Activated CD4-positive, alpha-beta memory T cell treated with anti-CD3 and anti-CD28 coated beads for 36 hours (primary cell): ENCODE measurements at places on chromosomes 16 and 17. TPM values are rescaled to one million over a fixed set of nuclear protein-coding genes. Genes with fewer than 3 reads are reported as not detected.
A peak's percentile ranks its signal among the peaks of the same experiment; 100 is the strongest.

DNA sequence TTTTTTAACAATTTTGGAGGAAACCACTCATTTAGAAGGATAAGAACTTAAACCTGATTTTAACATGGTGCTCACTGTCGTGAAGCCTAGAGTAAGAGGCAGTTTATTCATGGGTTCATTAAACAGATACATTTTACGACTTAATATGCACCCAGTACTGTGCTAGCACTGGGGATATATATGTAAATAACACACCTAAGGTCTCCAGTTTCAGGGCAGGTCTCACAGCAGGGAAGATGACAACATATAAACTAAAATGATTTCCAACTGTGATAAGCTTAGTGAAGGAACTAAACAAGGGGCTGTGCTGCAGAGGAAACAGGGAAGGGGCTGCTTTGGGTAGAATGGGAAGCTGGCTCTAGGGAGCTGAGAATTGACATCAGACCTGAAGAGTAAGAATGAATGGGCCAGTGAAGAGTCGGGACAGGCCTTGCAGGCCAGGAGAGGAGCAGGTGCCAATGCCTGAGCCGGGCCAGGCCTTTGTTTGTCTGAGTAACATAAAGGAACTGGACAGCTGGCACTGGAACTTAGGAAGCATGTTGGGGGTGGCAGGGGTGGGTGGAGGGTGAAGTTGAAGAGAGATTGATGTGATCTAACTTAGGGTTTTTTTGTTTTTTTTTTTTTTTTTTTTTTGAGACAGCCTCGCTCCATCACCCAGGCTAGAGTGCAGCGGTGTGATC, 12.1 kb downstream of the NT5M start:
- DNase-seq, result no peak

ALOX12B gene
- 2.1 TPM for total RNA-seq

ADGRG3 gene
- not detected for total RNA-seq

DNA sequence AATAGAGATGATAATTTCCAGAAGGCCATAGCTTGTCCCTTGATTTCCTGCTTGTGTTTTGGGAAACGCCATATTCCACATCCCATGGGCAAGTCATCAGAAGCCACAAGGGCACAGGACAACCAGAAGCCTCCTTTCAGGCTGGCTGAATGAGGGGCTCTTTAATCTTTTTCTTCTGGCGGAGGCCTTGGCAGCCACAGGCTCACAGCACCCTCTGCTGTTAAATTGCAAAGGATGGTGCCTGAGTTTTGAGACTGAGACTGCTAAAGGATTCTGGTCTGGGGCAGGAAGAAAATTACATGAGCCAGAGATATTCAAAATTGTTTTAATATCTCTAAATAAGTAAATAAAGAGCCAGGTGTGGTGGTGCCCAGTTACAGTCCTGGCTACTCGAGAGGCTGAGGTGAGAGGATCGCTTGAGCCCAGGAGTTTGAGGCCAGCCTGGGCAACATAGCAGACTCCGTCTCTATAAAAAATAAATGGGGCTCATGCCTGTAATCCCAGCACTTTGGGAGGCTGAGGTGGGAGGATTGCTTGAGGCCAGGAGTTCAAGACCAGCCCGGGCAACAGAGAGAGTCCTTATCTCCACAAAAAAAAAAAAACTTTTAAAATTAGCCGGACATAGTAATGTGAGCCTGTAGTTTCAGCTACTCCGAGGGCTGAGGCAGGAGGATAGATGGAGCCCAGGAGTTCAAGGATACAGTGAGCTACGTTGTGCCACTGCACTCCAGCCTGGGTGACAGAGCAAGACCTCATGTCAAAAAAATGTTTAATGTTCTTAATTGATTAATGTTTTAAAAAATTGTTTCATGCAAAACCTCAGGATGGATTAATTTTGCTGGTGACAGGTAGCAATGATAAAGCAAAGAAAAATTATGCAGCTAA, 26.3 kb downstream of the AARSD1 start:
- peak; percentile 44 for DNase-seq

KRT9 gene
- not detected for total RNA-seq

ARL4D gene
- total RNA-seq, result 2.3 TPM

ABAT gene
- total RNA-seq, result 8.7 TPM

ANKFN1 gene
- total RNA-seq, result not detected

COL1A1 gene
- total RNA-seq, result 3.7 TPM

AANAT gene
- not detected for total RNA-seq

LDHD gene
- total RNA-seq, result 0.75 TPM

ORMDL3 gene
- total RNA-seq, result 53.7 TPM

- DNase-seq, result no peak
Measured at GRCh38 chr17:52986056-52986662, 827.6 kb upstream of the CA10 start.

FN3K gene
- 2.3 TPM for total RNA-seq

DNA sequence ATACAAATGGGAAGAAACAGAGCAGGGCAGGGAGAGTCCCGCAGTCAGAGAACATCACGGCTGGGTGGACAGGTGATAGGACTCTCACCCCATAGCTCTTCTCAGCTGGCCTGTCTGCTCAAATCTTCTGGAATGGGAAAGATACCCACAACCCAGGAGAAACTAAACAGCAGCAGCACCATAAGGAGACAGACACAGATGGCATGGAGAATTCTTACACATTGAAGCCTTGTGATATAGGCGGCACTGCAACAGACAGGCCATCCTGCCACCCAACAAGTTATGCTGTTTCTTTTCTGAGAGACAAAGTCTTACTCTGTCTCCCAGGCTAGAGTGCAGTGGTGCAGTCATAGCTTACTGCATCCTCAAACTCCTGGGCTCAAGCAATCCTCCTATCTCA, 8.6 kb upstream of the ANKRD40CL start:
- DNase-seq, result no peak

DNA sequence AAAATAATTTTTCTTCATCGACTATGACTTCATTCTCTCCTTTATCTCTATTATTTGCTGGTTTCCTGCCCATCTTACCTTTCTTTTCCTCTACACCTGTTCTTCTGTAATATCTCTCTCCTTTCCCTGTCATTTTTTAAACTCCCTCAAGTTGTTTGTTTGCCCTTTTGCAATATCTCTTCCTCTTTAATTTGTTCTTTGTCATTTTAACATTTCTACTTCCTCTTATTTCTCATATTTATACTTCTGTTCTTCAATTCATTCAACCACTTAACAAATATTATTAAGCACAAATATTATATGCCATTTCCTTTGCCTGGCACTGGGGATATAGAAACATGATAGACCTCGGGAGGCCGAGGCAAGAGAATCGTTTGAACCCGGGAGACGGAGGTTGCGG, 22.6 kb downstream of the MAP3K3 start:
- no peak for DNase-seq

DNA sequence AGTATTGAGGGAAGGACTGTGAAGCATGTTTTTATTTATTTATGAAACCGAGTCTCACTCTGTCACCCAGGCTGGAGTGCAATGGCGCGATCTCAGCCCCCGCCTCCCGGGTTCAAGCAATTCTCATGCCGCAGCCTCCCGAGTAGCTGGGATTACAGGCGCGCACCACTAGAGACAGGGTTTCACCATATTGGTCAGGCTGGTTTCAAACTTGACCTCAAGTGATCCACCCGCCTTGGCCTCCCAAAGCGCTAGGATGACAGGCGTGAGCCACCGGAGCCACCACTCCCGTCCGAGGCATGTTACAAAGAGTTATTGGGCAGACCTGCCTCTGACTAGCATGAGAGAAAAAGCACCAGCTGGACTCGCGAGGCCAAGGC, 3.1 kb downstream of the MRPL12 start:
- no peak for DNase-seq

DNA sequence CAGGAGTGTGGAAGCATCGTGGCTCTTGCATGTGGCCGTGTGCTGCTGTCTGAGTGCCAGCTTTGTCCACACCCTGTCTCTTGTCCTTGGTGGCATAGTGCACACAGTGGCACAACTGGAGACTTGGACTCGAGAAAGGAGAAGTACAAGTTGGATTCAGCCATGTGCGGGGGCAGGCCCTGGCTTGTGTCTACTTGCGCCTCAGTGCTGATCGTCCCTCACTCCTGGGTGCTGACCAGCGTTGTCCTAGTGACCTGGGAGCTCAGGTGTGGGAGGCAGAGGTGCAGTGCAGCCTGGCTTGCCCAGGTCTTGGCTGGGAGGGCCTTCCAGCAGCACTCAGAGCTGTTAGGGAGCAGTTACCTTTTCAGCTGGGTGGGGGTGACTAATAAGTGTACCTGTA, 20.6 kb downstream of the MPRIP start:
- DNase-seq, result no peak

OTOP3 gene
- total RNA-seq, result not detected

- no peak for DNase-seq
Measured at GRCh38 chr17:44996304-44996703, 28.2 kb upstream of the C1QL1 start.

SRP68 gene
- 142 TPM for total RNA-seq

TMED6 gene
- total RNA-seq, result 0.86 TPM

IGFALS gene
- total RNA-seq, result not detected

RNF222 gene
- not detected for total RNA-seq

DNA sequence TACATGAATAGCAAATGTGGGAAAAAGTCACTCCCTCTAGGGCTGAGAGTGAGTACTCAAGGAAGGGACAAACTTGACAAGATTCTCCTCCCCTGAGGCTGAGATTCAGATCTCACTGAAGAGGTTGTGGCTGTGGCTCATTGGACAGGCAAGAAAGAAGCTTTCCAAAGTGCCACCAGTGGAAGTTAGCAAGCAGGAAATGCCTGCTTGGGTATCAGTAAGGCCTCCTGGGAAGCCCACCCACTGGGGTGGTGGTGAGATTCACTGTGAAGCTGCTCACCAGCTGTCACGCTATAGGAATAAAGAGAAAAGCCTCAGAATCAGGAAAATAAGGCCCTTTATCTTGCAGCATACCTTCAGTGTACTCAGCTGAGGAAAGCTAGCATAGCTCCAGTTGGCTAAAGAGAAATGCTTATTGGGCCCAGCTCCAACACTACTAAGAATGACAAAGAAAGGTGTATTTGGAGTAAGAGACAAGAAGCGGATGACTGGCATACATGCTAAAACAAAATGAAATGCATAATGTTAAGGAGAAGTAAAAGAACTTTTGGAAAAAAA, 274.4 kb upstream of the TOM1L1 start:
- DNase-seq, result no peak

DNA sequence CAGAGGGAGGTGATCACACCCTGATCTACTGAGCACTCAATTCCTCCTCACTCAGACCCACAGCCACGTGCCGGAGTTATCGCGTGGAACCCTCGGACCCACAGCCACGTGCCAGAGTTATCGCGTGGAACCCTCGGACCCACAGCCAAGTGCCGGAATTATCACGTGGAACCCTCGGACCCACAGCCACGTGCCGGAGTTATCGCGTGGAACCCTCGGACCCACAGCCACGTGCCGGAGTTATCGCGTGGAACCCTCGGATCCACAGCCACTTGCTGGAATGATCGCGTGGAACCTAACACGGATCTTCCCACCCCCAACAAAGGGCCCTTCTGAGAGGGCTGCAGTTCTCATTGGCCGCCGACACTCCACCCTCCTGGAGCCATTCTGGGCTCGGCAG, 97.7 kb downstream of the PGS1 start:
- DNase-seq, result no peak

KRTAP4-3 gene
- not detected for total RNA-seq

- no peak for DNase-seq
Measured at GRCh38 chr17:42527932-42528331, 8.1 kb upstream of the NAGLU start.

KCNH6 gene
- not detected for total RNA-seq

DNA sequence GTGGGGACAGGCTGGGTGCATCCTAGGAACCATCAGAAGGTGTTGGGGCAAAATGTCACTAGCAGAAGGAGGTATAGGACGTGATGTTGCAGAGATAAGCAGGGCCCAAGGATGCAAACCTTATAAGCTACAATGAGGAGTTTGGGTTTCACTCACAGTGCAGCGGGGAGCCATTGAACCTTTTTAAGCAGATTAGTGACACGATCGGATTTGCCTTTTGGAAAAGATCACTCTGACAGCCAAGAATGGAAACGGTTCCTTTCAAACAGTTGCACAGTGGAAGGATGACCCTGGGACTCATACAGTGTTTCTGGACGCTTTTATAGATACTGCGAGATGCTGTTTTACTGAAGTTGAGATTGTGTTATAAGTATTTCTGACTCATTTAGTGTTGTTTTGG, 131.8 kb upstream of the CACNG3 start:
- no peak for DNase-seq

- no peak for DNase-seq
Measured at GRCh38 chr17:624341-624860, 90.2 kb downstream of the VPS53 start.

DNA sequence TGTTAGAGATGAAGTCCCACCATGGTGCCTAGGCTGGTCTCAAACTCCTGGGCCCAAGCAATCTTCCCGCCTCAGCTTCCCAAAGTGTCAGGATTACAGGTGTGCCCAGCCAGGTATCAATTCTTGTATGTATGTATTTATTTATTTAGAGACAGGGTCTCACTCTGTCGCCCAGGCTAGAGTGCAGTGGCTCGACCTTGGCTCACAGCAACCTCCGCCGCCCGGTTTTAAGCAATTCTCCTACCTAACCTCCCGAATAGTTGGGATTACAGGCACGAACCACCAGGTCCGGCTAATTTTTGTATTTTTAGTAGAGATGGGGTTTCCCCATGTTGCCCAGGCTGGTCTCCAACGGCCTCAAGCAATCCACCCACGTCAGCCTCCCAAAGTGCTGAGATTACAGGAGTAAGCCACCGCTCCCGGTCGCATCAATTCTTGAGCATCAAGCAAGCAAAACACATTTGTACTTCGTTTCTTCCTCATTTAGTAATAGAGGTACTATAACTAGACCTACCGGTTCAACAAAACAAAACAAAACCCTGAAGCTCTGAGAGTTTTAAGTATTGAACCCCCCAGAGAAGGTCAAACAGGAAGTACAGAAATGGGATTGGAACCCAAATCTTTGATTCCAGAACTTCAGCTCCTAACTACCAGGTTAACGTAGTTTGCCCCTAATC, 1.0 kb upstream of the ZNF500 start:
- peak; percentile 61 for DNase-seq

DNA sequence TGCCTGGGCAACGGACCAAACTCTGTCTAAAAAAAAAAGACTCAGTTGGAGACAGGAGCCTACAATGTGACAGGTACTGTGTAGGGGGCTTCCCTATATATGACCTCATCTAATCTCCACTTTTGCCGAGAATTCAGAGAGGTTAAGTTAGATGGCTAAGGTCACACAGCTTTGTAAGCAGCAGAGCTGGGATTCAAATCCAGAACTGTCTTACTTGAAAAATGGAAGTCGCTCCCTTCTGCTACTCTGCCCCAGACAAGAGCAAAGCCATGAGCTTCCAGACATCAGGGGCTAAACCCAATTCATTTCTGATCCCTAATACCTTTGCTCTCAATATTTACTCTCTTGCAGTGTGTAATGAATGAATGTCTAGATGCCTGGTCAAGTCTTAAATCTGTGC, 41.5 kb upstream of the ABCC12 start:
- DNase-seq, result no peak

KRTAP9-2 gene
- not detected for total RNA-seq

DNA sequence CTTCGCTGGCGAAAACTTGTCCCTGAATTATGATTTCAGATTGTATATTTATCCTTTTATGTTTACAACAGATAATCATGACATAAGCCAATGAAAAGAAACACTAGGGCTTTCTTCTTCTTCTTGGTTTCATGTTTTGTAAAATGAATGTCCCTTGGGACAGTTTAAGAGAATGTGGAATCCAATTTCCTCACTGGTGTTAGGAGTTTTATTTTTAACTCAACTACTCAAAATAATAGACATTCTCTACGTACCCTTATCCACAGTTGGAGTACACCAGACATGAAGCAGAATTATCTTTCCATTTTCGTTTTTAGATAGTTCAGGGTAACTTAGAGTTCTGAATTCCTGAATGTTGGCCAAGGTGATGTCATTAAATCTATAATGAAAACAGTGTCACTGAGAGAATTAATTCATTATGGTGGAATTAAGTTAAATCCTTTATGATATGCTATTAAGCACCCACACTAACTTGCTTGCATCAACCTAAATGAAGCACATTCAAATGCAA, 43.4 kb downstream of the IRX6 start:
- DNase-seq, result no peak

CHMP6 gene
- total RNA-seq, result 17.3 TPM
